Activated CD4-positive, alpha-beta T cell treated with anti-CD3 and anti-CD28 coated beads, Interleukin-10, Interleukin-2, amounts not matched to agents 100 ng/mL and 50 ng/mL, durations not matched to agents 16 hours and 8 hours (primary cell): ENCODE measurements at places on chromosomes 12 and 14.

DNA sequence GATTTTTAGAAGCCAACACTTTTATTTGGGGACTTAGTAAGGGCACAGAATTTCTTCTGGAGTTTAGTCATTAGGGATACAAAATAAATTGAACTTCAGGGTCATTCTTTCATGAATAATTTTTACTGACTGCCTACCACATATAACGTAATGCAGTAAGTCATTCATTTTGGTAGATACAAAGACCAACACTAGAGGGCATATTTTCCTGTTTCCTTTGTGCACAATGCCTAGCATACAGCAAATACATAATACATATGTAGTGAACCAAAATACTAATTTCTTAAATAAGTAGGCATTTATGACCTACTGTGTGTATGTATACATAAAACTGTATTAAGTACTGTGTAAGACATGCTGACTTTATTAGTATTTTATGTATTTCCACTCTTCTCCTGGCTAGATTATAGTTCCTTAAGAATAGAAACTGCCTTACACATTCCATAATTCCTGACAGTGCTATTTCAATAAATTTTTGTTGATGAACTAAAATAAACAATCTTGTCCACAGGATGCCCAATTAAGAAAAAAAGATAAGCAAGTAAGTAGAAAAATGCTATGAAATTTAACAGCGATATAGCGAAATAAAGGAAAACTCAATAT is 47.9 kb downstream of the PPP1R12A start:
- DNase-seq, result peak; percentile 47

DNA sequence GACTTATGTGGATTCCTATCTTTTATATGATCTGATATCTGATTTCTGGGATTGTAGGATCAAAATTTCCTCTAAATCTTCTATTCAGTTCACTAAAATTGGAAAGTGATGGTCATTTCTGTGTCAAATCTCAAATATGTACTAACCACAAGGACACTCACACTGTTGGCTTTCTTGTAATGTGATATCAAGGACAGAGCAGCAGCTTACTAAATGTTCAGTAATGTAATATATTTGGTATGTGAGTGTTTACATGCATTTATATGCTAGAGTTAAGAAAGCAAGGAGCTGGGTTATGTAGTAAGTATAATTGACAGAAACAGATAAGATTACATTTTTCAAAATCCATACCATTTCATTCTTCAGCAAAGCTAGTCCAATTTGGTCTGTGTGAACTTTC is 16.5 kb downstream of the PUS7L start:
- DNase-seq, result no peak

GRCh38 chr12:108527166-108527496 is 12.1 kb downstream of the FICD start:
- no peak for DNase-seq

DNA sequence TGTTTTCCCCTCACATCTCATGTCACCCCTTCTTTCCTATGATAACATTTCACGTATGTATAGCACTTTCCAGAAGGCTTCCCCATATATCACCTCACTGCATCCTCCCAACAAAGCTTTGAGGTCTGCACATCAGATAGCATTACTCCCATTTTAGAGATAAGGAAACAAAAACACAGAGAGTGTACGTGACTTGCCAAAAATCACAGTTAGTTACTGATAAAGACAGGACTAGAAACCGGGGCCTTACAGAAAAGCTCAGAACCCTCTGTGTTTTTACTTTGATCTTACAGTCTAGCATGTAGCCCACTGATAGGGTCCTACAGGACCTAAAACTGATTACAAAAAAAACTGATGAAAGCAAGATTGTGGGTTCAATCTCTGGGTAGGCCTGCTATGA is 202.9 kb upstream of the CDKN3 start:
- DNase-seq, result no peak

- no peak for DNase-seq
Measured at GRCh38 chr12:114685869-114686268, 1.9 kb upstream of the TBX3 start.

- DNase-seq, result no peak
Measured at GRCh38 chr12:8453021-8453513, 2.7 kb upstream of the CLEC6A start.

DNA sequence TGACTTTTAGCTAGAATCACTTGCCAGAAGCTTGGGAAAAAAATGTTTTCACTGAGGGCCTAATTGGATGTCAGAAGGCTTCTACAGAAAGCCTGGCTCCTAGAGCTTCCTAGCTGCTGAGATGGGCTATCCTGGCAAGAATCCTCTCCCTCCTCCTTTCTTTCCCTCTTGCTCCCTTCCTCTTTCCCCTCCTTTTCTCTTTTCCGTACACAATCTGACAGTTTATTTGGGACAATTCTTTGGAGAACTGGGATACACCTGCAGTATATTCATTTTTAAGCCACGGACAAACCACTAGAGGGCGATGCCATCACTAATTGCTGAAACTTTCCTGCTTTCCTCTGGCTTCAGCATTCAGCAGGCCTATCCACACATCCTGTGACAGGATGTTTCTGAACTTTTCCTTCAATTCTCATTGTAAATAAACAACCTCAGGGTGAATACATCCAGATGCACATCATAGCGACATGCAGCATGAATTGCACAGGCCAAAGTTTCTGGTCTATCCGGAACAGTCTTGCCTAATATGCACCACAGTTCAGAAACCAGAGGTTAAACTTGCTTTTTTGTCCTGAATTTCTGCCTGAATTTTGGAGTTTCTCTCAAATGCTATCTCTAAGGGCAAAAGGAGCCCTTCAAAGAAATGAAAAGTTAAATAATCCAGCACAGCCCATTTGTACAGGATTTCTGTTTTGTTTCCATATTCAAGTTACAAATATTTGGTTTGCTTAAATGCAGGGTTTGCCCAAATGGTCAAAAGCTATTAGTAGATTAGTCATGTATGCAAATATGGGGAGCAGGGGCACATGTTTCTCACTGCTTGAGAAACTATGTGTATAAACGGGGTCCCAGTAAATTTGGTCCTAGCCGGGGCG is 142.8 kb downstream of the PAWR start:
- DNase-seq, result peak; percentile 14
